ENCODE measurements at places on chromosomes 5 and 9. TPM values are rescaled to one million over a fixed set of nuclear protein-coding genes. Genes with fewer than 3 reads are reported as not detected.

GRCh38 chr9:106307670-106308069, 555.3 kb upstream of the ZNF462 start:
- DNase-seq = no peak

The MACROH2A1 gene
- 139 TPM for polyA plus RNA-seq

DNA sequence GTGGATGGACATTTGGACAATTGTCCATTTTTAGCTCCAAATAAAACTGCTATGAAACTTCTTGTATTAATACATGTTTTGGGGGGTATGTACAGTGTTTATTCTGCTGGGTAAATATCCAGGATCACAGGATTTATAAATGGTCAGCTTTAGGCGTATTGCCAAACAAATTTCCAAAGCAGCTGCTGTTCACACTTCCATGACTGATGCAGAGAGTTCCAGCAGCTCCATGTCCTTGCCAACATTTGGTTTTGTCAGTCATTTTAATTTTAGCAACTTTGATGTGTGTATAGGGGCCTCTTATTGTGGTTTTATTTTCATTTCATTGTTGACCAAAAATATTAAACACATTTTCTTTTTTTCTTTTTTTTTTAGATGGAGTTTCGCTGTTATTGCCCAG, 9.8 kb upstream of the SUSD1 start:
- DNase-seq = no peak

- no peak for DNase-seq
These were observed 123.0 kb upstream of the GRIA1 start for GRCh38 chr5:153367466-153367865.

GRCh38 chr9:5876026-5876425, 14.7 kb upstream of the MLANA start:
- no peak for DNase-seq

DNA sequence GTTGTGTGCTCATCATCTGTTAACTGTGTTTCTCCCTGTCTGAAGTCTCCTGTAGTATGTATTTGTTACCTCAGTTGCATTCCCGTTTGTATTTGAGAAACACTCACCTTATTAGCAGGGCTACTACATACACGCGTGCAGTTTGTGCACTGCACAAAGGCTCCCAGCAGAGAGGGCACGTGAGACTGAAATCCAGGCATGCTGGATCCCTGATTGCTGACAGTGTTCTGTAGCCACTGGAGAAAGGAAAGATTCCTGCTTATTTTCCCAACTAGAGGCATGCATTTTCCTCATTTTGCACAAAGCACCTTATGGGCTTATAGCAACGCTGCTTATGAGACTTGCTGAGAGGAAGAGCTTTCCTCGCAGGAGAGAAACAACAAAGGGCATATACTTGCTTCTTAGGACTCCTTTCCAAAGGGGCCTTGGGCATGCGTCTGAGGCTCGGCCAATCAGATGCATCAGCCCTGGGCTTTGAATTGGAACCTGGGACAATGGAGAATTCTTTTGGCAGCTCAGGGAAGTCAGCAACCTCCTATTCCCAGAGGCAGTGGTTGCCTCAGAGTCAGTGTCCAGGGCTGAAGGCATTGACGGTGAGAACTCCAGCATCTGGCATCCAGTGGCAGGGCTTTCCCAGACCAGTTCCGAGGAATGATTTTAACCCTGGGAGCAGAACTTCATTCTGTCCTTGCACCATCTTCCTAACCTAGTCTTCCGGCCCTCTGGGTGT, 9.9 kb upstream of the MEGF10 start:
- DNase-seq = no peak

DNA sequence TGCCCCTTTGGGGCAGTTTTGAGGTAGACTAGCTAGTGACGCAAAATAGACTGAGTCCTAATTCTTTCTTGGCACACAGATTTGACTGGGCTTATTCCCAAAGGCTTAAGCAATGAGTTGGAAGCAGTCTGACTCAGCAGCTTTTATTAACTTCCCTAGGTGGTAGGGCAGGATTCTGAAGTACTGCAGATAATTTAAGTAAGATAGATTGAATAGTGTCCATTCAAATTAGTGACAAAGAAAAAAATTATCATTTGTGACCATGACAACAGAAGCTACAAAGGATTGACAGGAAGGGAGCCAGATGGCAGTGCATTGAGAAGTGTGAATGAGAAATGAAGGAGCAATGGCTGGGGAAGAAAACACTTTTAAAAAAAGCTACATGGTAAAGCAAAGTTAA, 649.4 kb downstream of the CDH9 start:
- no peak for DNase-seq

- DNase-seq = peak; percentile 51
These were observed 111.9 kb downstream of the ROR2 start for GRCh38 chr9:91837981-91838731.

DNA sequence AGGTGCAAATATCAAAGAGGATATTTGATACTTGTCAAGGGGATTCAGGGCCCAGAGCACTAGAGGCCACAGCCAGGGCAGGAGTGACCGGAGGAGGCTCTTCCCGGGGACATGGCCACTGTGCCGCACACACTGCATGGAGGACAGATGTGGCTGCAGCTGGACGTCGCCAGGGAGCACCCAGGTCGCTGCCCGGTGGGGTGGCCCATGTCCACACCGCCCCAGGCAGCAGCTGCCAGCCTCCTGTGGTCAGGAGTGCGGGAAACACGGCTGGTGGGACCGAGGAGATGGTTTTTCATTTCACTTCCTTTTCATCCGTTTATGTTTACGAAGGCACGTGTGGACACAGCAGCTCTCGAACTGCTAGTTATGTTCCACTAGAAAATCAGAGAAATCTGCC, 15.1 kb downstream of the SEC16A start:
- DNase-seq = no peak

DNA sequence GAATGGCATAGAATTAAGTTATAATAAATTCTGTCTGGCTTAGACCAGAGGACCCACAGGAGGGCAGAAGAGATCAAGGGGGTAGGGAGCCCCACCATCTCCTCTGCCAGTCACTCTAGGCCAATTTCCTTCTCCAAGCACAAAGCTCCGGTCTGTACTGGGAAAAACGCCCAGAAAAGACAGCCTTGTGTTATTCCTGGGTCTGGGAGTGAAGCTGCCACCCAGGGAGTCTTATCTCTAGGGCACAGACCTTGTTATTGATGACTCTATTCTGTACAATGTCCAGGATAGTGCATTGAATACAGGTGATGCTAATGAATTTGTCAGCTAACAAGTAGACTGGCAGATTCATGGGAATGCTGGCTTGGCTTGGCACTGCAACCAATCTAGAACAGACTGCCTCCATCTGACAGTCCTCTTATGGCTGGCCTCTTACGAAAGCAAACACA, 60.7 kb downstream of the MED27 start:
- DNase-seq = no peak

The FAM219A gene
- polyA plus RNA-seq = 3.2 TPM

The IL17B gene
- 0.62 TPM for polyA plus RNA-seq

- no peak for DNase-seq
These were observed 6.8 kb downstream of the SNX30 start for GRCh38 chr9:112757282-112757883.

DNA sequence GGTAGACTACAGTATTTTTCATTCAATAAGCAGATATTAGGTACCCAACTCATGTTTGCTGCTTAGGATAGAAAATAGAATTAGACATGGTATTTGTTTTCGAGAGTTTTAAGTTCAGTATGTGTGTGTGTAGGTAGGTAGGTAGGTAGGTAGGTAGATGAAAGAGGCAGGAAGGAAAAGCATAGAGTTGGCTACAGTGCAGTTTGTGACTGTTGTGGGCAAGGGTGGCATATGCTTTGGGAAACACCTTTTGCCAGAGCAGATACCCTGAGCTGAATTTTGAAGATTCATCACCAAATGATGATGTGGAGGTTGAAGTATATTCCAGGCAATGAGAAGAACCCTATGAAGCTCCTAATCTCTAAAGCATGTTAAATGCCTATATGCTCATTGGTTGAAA, 20.0 kb upstream of the PCSK5 start:
- DNase-seq = no peak

The PCDHB10 gene
- polyA plus RNA-seq = 0.26 TPM

DNA sequence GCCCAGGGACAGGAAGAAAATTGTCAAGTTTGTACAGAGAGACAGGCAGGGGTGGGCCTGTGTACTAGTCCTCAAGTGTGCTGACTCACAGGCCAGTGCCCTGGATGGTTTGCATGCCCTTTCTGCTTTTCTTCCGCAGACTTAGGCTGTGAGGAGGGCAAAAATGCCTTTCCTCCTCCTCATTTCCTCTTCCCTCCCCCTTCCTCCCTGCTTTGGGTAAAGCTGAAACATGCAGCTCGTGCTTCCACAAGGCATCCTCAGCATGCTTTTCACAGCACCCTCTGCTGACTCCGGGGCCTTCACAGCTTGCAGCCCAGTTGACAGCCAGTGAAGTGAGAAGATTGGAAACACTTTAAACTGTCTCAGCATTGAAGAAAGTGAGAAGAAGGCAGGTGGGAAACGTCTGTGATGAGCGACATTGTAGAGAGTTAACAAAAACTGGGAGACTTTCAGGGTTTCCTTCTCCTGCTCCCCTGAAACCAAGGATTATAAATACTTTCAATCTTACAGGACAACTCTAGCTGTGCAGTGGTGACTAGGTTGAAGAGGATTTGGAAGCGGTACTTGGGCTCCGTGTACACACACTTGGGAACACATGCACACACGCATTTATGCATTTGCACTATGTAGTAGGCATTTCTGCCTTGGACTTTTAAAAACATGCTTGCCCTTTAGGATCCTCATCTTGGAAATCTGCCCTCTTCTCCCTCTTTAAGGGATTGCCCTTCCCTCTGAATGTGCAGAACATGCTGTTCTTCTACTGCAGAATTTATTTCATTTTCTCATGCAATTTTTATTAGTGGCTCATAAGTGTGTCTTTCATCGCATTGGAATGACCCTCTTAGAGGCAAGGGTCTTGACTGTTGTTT, 138.8 kb downstream of the GRIA1 start:
- no peak for DNase-seq

The OR1J2 gene
- not detected for polyA plus RNA-seq

The SLC6A7 gene
- 0.03 TPM for polyA plus RNA-seq

GRCh38 chr9:91035825-91036208, 234.2 kb downstream of the SYK start:
- no peak for DNase-seq

- no peak for DNase-seq
These were observed 53.4 kb upstream of the FBXL7 start for GRCh38 chr5:15446552-15446951.

The TXNDC8 gene
- not detected for polyA plus RNA-seq

- no peak for DNase-seq
These were observed 48.8 kb downstream of the MLANA start for GRCh38 chr9:5939530-5939929.

DNA sequence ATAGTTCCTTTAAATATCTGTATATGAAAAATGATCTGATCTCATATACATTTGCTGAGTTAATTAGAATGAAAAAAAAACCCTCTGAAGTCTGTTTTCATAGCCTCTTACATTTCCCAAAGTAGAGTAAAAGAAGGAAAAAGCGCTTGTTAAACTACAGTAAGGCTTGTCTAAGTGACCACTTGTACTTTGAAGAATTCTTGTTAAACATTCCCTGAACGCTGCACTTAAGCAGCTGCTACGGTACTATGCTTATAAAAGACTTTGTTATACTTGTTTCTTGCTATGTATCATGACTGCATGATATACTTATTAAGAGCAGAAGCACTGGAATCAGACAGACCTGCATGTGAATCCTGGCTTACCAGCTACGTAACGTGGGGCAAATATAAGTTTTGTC, 81.7 kb upstream of the MTAP start:
- DNase-seq = no peak

DNA sequence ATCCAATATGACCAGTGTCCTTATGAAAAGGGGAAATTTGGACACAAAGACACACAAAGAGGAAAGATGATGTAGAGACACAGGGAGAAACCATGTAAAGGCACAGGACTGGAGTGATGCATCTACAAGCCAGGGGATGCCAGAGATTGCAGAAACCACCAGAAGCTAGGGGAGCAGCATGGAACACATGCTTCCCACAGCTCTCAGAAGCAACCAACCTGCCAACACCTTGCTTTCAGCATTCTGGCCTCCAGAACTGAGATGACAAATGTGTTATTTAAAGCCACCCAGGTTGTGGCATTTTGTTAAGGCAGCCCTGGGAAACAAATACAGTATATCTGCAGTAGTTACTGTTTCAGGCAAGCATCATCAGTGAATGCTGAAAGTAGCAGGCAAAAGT, 23.2 kb downstream of the DAP start:
- DNase-seq = no peak

The OLFM1 gene
- 5.9 TPM for polyA plus RNA-seq
